HFF-Myc (cell line): ENCODE measurements at places on chromosomes 16 and 17.

- no peak for DNase-seq
Observed at GRCh38 chr16:9048302-9048700, 43.1 kb upstream of the HAPSTR1 start.

DNA sequence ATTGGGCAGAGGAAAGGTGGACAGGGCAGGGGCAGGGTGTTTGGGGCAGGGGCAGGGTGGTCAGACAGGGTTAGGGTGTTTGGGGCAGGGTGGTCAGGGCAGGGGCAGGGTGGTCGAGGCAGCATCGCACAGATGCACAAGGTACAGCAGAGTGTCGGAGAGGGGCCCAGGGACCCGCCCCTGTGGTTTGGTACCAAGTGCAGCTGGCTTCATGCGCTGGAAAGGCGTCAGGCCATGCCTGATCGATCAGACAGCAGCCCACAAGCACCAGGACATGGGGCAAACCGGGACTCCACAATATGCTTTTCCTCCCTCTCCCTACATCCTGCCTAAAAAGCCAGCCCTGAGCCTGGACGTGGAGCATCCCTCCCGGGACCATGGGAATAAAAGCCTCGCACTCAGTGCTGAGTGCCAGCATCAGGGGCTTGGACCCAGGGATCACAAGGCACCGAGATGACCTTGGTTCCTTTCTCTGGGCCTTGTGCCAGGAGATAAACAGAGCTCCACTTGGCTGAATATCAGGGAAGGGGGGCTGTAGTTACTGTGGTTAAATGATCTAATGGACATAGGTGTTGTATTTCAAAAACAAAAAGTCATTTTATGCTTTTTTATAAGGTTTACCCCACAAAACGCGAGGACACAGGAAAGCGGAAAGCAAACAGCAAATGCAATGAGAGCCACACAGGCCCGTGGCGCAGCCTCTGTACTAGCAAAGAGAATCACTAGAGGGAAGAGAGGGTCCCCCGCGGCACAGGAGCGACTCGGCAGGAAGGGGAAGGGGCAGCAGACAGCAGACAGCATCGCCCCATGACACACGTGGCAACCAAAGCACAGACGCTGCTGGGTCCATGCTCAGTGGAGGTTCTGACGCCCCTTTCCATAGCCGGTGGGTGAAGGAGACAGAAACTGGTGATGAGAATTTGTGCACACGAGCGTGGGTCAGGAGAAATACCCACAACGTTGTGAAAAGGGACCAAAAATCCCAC is 5.3 kb upstream of the HEXD start:
- no peak for DNase-seq

- DNase-seq = no peak
Observed at GRCh38 chr16:627454-628239, 3.1 kb upstream of the WFIKKN1 start.

GRCh38 chr17:72591289-72592241 is 470.7 kb downstream of the SOX9 start:
- DNase-seq = no peak

- no peak for DNase-seq
Observed at GRCh38 chr17:43431714-43432523, 33.1 kb downstream of the ARL4D start.
